ENCODE measurements at places on chromosomes 3 and 15.

- DNase-seq = no peak
Observed at GRCh38 chr15:37576952-37577351, 357.5 kb upstream of the TMCO5A start.

- DNase-seq = no peak
Observed at GRCh38 chr3:52839892-52840545, 5.2 kb upstream of the MUSTN1 start.

- DNase-seq = no peak
Observed at GRCh38 chr15:69395991-69396390, 18.2 kb upstream of the KIF23 start.

DNA sequence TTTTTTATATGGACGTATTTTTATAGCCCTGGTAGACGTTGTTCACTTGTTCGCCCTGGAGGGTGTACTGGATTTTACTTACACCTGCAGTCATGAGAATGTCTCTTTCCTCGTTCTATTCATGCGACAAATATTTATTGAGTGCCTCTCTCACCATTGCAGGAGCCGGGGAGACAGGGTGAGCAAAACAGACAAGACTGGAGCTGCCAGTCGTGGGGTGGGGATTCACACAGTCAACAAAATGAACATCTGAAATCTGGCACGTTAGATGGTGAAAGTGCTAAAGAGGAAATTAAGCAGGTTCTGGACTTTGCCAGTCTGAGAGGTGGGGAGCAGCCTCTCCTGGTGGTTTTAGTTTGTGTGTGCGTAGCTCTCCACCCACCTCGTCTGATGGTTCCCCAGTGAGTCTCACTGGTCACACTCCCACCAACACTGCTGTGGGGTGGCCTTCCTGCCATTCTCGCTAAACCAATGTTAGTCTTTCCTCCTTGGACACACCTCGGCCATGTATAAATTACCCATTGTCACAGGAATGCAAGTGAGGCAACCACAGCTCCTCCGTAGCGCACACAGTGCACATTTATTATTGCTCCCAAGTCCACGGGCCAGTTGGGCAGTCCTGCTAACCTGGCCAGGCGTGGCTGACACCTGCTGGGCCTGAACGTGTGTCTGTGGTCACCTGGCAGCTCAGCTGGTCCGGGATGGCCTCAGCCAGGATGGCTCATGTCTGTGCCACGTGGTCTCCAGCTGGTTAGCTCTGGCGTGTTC lies 31.5 kb downstream of the FBLN2 start:
- no peak for DNase-seq

DNA sequence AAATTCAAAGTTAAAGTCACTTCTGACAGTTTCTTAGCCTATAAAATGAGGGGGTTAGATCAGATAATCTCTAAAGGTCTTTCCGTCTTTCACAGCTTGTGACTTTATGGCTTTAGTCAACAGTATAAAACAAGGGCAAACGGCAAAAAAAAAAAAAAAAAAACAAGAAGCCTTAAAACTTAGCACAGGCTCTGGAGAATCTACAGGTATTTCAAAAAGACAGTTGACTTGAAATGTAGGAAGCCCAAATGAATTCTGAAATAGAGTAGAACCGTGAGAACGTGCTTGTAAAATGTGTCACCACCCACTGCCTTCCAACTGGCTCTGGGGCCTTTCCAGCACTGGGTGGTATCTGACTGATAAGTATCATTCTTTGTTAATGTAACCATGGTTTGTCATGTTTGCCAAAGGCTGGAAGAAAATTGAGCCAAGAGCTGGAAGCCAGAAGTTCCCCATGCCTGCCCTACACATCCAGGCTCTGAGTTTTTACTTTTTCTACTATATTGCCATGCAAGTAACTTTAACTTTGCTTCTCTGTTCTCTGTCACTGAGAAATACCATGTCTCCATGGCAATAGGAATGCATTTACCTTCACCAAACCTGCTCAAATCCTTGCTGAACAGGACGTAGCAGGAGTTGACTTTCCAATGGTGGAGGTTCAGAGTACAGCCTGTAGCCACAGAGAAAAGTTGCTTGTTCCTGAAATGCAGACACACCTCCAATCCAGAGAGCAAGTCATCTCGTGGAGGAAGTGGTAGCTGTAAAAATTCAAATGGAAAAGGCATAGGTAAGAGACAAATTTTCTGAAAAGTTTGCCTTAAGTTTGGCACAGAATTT lies 35.8 kb upstream of the THSD4 start:
- DNase-seq = no peak

DNA sequence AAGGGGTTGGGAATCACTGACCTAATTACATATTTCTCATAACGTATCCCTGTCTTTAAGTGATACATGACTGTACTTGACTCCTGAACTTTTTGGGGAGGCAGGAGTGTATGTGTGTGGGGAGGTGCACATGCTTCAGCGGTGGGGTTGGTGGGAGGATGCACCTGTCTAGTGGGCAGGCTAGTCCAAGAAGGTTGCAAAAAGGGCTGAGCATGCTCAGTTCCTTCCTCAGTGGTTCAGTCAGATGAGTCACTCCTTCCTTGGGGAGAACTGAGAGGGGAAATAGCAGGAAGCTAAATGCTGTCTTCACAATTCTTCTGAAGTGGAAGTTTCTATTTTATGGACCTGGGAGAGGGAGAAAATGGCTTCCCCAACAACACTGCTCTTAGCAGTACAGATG lies 24.6 kb upstream of the AP4E1 start:
- no peak for DNase-seq

- DNase-seq = no peak
Observed at GRCh38 chr3:173970281-173970680, 572.7 kb downstream of the NLGN1 start.

DNA sequence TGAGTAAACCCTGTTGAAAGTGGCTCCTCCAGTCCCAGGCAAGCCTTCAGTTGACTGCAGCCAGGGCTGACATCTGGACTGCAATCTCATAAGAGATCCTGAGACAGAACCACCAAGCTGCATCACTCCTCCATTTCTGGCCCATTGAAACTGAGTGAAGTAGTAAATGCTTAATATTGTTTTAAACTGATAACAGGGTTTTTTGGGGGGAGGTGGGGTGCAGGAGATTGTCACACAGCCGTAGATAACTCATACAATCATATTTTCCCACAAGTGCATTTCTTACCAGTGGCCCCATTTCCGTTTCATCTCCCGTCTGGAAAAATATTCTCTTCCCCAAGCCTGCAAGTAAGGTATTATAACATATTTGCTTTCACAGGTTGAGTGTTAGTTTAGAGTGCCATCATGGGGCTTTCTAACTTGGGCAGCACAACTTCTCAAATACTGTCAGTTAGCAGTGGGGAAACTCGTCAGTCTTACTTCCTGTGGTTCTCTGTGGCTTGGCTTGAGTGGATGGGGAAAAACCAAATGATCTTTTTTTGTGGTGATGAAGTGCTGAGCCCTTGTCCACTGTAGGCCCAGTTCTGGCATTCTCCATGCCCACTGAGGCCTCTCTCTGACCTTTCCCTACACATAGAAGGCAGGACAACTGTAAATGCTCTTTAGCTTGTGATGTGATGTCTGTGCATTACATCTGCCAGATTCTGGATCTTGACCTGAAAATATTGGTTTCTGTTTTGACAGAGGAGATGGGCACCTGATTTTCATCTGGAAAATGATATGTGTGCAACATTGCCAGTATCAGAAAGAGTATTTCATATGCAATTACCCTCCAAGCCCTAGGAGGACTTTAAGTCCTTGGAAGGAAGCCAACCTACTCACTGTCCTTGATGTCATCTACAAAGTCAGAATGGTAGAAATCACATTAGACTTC lies 90.1 kb upstream of the BHLHE40 start:
- no peak for DNase-seq

DNA sequence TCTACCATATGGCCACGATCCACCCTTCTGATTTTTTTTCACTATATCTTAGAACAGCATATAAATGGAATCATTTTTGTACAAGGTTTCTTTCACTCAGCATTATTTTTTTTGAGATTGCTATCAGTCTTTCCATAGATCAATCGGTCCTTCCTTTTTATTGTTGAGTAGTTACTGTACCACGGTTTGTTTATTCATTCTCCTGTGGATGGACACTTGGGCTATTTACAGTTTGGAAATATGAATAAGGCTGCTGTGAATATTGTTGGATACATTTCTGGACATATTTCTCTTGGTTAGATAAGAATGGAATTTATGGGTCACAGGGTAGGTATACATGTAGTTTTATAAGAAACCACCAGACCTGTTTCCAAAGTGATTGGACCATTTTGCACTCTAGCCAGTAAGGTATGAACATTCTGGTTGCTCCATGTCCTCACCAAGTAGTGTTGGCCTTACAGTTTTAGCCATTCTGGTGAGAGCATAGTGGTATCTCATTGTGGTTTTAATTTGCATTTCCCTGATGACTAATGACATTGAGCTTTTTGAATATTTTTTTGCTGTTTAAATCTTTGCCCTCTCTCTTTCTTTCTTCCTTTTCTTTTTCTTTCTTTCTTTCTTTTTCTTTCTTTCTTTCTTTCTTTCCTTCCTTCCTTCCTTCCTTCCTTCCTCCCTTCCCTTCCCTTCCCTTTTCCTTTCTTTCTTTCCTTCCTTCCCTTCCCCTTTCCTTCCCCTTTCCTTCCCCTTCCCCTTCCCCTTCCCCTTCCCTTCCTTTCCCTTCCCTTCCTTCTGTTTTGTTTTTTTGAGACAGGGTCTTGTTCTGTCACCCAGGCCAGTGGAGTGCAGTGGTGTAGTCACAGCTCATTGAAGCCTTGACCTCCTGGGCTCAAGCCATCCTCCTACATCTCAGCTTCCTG lies 49.2 kb downstream of the LRRK1 start:
- DNase-seq = no peak

DNA sequence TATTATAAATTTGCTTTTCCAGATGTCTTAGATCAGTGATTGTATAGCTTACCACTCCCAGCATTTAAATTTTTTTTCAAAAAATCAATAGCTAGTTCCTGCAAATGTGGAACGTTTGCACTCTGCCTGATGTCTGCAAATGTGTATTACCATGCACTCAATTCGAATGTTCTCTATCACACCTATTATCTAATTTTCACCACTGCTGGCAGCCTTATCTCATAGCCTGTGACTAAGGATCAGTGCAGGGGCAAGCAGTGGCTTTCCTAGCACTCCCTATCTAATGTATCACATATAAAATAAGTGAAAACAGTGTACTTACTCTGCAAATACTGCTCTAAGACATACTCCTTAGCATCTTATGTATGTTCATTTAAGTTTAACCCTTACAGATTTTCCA lies 196.3 kb upstream of the PLSCR5 start:
- no peak for DNase-seq

- DNase-seq = no peak
Observed at GRCh38 chr3:116492379-116492778, 47.1 kb upstream of the LSAMP start.

GRCh38 chr3:61030469-61031035 lies 220.7 kb downstream of the FHIT start:
- DNase-seq = no peak

DNA sequence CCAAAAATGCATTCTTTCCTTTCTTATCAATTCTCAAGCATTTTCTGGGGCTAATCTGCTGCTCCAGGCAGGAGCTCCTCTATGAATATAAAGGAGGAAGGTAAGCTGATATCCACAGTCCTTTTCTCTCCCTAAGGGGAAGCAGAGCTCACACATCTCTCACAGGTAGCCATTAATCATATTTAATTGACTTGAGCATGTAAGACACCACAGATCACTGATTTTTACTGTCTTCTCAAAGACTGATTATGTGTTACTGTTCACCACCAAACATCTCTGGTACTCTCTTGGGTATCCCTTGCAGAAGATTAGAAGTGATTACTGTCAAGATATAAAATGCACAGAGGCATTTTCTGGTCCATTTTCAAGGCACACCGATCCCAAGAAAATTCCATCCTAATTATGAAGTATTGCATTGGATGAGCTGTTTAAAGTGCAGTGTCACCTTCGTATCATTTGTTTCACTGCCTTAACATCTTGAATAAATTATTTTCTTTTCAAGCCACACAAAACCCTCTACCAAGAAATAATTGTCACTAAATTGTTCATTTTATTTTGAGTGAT lies 100.7 kb downstream of the ARPP21 start:
- DNase-seq = no peak

GRCh38 chr15:63466378-63467192 lies 37.8 kb upstream of the USP3 start:
- DNase-seq = no peak

DNA sequence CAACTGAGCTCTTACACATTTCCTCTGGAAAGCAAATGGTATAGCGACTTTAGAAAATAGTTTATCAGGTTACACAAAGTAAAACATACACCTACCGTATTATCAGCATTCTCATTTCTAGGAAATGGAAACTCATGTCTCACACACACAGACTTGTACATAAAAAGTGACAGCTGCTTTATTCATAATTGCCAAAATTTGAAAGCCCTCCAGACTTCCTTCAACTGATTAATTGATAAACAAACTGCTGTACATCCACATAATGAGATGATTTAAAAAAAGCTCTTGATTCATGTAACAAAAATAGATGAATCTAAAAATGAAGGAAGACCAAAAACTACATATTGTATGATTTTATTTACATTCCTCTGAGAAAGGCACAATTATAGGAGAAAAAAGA lies 425.5 kb downstream of the GABRG3 start:
- no peak for DNase-seq

DNA sequence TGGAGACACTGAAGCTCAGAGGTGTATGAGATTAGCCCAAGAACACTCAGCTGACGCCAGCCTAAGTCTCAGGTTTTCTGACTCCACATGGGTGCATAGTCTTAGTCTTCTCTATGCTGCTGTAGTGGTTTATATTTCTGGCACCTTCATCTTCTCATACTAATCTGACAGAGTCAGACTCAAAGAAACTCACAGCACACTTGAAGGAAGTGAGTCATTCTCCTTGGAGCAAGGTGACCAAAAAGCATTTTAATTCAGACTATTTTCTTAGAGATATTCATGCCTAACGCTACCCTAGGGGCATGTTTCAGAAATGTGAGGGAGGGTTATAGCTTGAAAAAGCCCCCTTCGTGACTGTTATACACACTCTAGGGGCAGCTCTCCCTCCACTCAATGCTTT lies 775.3 kb upstream of the ARPP21 start:
- DNase-seq = no peak

- DNase-seq = no peak
Observed at GRCh38 chr3:188904670-188905069, 267.1 kb upstream of the TPRG1 start.

- no peak for DNase-seq
Observed at GRCh38 chr3:150035301-150035779, 64.6 kb upstream of the PFN2 start.

DNA sequence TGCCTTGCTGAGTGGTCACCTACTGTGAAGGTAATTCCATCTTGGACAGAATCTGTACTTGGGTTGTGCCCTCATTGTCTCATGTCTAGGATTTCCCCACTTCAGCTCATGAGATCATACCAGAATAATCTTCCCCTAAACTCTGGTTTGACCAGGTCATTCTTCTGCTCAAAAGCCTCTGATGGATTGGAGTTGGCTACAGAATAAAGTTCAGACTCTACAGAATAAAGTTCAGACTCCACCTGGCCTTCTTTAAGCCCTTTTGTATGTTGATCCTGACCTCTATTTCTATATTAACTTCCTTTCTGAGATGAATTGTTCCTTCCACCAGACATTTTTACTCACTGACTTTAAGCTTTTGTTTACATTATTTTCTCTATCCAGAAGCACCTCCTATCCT lies 6.4 kb upstream of the GLCE start:
- DNase-seq = no peak

GRCh38 chr3:174931473-174932353 lies 72.6 kb downstream of the NAALADL2 start:
- DNase-seq = no peak

All from stimulated activated CD4-positive, alpha-beta T cell treated with anti-CD3 and anti-CD28 coated beads, Interleukin-12 subunit alpha, Interleukin-12 subunit beta, amount 100 ng/mL, for 24 hours (primary cell).